ENCODE measurements at places on chromosomes 1 and 21. TPM values are rescaled to one million over a fixed set of nuclear protein-coding genes. Genes with fewer than 3 reads are reported as not detected.
A peak's percentile ranks its signal among the peaks of the same experiment; 100 is the strongest.

The STYXL2 gene
- 3.1 TPM for total RNA-seq

DNA sequence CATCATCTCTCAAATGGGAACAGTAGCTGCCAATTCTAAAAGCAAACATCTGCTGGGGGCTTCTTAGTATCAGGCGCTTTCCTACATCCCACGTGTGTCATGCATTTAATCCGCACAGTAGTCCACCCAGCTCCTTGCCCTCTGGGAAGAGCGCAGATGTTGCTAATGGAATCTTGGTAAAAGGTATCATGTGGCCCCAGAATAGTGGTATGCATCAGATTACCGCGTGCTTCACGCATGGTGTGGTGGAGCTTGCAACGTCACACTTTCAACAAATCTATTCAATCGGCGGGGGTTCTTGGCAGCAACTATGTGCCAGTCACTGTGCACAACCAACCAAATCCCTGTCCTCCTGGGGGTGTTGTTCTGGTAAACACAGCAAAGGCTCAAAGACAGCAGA, 141.0 kb downstream of the HIVEP3 start:
- DNase-seq, result no peak

DNA sequence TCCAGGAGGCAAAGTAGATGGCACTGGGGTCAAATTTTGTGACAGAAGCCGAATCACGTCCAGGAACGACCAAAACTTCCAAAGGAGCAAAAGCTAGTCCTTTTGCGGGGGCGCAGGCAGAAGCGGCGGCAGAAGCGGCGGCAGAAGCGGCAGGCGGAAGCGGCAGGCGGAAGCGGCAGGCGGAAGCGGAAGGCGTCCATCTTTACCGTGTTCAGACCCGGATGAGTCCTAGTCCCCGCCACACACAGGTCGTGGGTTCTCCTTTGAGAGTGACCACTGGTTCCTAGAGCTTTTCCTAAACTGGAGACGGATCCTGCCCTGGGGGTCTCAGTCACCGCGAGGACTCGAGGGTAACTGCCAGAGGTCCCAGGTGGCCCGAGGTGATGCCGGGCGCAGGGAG, 53.6 kb downstream of the POFUT2 start:
- no peak for DNase-seq

GRCh38 chr1:204340081-204340889, 19.4 kb downstream of the PLEKHA6 start:
- no peak for DNase-seq

DNA sequence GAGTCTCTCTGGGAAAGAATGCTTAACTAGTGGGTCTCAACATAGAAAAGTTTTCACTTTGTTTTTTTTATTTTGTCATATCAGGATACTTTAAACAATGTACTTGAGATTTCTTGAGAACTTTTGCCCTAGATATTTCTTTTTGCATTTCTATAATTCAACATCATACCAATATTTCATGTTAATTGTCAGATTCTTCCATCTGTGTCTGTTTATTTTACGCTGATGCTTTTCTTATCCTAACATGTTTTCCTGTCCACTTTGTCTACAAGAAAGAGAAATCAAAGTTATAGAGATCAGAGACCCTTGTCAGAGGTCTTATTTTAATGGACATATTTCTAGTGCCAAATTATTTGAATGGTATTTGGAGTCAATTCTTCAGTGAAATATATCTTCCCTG, 95.5 kb upstream of the B3GALT2 start:
- DNase-seq, result no peak

DNA sequence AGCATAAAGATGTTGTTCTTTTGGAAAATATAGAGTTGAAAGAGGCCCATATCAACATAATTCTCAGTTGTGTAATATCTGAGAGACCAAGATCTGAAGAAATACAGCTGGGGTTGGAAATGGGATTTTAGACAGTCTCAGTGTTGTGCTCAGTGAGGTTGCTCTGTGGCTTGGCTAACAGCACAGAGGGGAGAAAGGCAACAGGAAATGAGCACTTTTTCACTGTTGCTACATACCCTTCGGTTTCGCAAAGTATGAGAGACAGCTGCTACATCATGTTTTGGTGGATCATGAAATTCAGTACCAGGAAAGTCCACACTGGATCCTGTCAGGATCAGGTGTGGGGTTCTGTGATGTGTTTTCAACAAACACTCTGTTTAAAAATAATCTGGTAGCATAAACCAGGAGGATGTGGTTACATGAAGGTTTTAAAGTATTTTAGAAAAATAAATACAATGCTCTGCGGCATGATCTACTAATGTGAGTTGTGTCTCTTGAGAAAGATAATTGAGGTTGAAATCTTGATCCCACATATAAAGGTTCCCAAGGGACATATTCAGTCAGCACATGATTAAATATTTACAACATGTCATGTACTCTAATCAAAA, 7.0 kb upstream of the GPR88 start:
- peak; percentile 36 for DNase-seq

DNA sequence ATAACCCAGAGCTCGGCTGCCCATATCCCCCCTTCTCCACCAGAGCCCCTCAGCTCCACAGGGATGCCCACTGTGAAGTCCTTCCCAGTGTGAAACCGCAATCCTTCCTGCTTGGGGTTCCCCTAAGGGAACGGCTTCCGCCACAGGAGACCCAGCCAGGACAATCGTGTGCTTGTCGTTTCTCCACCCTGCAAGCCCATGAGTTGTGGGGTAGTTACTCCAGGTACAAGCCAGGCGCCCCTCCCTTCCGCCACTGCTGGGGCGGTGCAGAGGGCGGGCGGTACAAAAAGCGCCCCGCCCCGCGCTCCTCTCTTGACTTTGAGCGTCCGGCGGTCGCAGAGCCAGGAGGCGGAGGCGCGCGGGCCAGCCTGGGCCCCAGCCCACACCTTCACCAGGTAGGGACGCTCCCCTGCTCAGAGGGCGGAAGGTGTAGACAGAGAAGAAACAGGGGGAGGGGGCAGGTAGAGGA, at the start of gene TINAGL1:
Gene TINAGL1 (plus strand): TSS at position 315 of the 469 bp plus-strand sequence. CDS start 634 bp downstream, outside the sequence.
- DNase-seq, result peak; percentile 70

The SLC45A3 gene
- total RNA-seq, result 13.6 TPM

The S100A1 gene
- total RNA-seq, result 3.3 TPM
